ENCODE measurements at places on chromosomes 16 and 17. TPM values are rescaled to one million over a fixed set of nuclear protein-coding genes. Genes with fewer than 3 reads are reported as not detected.

DNA sequence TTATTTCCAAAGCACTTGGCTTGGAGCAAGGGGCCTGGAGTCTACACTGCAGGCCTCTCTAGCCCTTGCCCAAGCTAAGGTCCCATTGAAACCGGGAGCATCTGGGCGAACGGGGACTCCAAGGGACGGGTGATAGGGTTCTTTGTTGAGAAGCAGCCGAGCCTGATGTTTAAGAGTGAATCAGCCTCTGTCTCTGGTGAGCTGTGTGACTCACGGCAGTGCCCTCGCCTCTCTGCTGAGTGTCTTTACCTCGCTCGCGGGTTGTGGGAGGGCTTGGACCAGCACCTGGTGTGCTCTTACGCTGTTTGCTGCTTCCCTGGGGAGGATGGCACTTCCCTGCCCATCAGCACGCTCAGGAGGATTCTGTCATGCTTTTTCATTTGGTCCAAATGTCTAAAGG is 1.3 kb downstream of the HGS start:
- peak overlapping the region; percentile 88 for H3K27ac ChIP-seq
- no peak for DNase-seq
- peaks cover 49% of the 10 kb centered on the region for H3K36me3 ChIP-seq
- H3K4me1 ChIP-seq: peaks cover 27% of the 10 kb centered on the region
- H3K4me3 ChIP-seq: peak overlapping the region; percentile 91

MAPT gene
- total RNA-seq: 5.1 TPM

SLFN12 gene
- 12.4 TPM for total RNA-seq

GNAO1 gene
- 1.8 TPM for total RNA-seq

PITPNM3 gene
- 15.6 TPM for total RNA-seq

- no peak overlapping the region for H3K27ac ChIP-seq
- no peaks in the 10 kb centered on the region for H3K27me3 ChIP-seq
- no peak overlapping the region for H3K4me3 ChIP-seq
- H3K4me1 ChIP-seq: no peaks in the 10 kb centered on the region
- no peaks in the 10 kb centered on the region for H3K36me3 ChIP-seq
Observed at GRCh38 chr16:13378151-13378550, 476.8 kb downstream of the SHISA9 start.

GRCh38 chr17:6661464-6661848 is 9.9 kb downstream of the C17orf100 start:
- no peaks in the 10 kb centered on the region for H3K27me3 ChIP-seq
- peaks cover 4% of the 10 kb centered on the region for H3K4me1 ChIP-seq
- no peak overlapping the region for H3K4me3 ChIP-seq
- no peaks in the 10 kb centered on the region for H3K36me3 ChIP-seq
- DNase-seq: no peak
- no peak overlapping the region for H3K27ac ChIP-seq

GRCh38 chr16:86391984-86392383 is 118.3 kb upstream of the FOXF1 start:
- DNase-seq: no peak
- no peak overlapping the region for H3K27ac ChIP-seq
- peaks cover 6% of the 10 kb centered on the region for H3K27me3 ChIP-seq
- H3K36me3 ChIP-seq: no peaks in the 10 kb centered on the region
- H3K4me1 ChIP-seq: peaks cover 20% of the 10 kb centered on the region
- H3K4me3 ChIP-seq: no peak overlapping the region

DNA sequence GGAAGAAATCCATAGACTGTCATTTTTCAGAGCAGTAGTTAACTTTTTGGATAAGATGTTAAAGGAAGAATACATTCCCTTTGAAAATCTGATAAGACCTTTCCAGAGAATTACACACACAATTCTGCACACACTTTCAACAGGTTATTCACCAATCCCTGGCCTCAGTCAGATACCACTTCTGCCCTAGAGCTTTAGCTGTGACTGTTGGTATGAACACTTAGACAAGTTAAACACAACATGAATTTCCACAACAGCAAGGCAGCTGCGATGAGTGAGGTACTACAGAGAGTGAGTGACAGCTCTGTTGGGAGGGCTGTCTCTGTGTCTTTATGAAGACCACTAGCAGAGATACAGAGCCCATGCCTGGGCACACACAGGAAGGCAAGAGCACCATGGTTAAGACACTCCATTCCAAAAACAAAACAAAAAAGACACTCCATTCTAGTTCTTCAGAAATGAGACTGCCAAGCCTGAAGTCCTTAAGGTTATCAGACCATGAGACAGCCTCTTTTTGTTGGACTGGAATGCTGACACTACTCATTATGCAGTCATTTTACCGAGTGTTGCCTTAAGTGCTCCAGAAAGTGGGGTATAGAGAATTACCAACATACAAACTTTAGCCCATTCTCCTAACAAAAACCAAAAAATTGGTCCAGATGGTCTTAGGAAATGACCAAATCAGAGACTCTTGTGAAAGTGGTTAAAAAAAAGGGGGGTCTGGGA is 42.4 kb downstream of the TOM1L2 start:
- peak overlapping the region; percentile 25 for H3K27ac ChIP-seq
- no peak for DNase-seq
- peaks cover 33% of the 10 kb centered on the region for H3K4me1 ChIP-seq
- no peak overlapping the region for H3K4me3 ChIP-seq

METRN gene
- total RNA-seq: 30.4 TPM

- no peak for DNase-seq
- H3K4me3 ChIP-seq: no peak overlapping the region
- no peaks in the 10 kb centered on the region for H3K36me3 ChIP-seq
- no peaks in the 10 kb centered on the region for H3K27me3 ChIP-seq
- H3K27ac ChIP-seq: no peak overlapping the region
Observed at GRCh38 chr17:51661403-51661802, 401.1 kb downstream of the UTP18 start.

- H3K27me3 ChIP-seq: peaks cover 50% of the 10 kb centered on the region
- H3K4me3 ChIP-seq: no peak overlapping the region
- H3K36me3 ChIP-seq: no peaks in the 10 kb centered on the region
- DNase-seq: no peak
- H3K27ac ChIP-seq: no peak overlapping the region
Observed at GRCh38 chr17:11244776-11245175, 3.8 kb downstream of the SHISA6 start.

GRCh38 chr17:56310782-56311181 is 157.5 kb downstream of the ANKFN1 start:
- H3K4me3 ChIP-seq: no peak overlapping the region
- no peaks in the 10 kb centered on the region for H3K27me3 ChIP-seq
- no peaks in the 10 kb centered on the region for H3K4me1 ChIP-seq
- no peak for DNase-seq
- no peak overlapping the region for H3K27ac ChIP-seq

GRCh38 chr17:6437466-6437865 is 2.5 kb upstream of the AIPL1 start:
- H3K4me1 ChIP-seq: no peaks in the 10 kb centered on the region
- no peak for DNase-seq
- peaks cover 31% of the 10 kb centered on the region for H3K27me3 ChIP-seq
- no peaks in the 10 kb centered on the region for H3K36me3 ChIP-seq
- no peak overlapping the region for H3K27ac ChIP-seq

SAMD14 gene
- total RNA-seq: 21.5 TPM

GRCh38 chr17:4693416-4693815 is 10.5 kb downstream of the PELP1 start:
- DNase-seq: no peak
- no peak overlapping the region for H3K27ac ChIP-seq
- H3K27me3 ChIP-seq: no peaks in the 10 kb centered on the region
- H3K36me3 ChIP-seq: peaks cover 15% of the 10 kb centered on the region
- H3K4me1 ChIP-seq: no peaks in the 10 kb centered on the region

CLEC3A gene
- not detected for total RNA-seq
